ENCODE measurements at places on chromosomes 13 and 19.

GRCh38 chr19:3227054-3227626, 2.7 kb downstream of the CELF5 start:
- DNase-seq = no peak

DNA sequence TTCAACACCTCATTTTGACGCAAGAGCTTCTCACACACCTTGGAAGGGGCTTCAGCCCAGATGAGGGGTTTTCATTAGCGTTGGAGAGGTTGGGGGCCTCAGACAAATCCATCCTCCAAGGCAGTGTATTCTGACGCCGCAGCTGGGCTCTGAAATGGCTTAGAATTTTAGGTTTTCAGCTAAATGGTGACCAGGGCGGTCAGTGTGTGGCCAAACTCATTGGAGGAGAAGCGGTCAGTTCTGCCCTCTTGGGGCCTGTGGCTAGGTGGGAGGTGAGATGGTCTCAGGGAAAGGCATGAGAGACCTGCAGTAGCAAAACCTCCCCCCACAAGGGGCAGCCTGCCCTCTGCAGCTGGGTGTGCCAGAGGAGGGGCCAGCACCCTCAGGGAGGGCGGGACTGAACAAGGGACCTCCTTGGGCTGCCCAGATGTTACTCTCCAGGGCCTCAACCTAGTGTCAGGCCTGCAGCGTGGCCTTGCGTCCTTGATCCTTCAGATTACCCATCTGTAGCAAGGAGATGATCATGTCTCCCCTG, 155.8 kb downstream of the URI1 start:
- no peak for DNase-seq

DNA sequence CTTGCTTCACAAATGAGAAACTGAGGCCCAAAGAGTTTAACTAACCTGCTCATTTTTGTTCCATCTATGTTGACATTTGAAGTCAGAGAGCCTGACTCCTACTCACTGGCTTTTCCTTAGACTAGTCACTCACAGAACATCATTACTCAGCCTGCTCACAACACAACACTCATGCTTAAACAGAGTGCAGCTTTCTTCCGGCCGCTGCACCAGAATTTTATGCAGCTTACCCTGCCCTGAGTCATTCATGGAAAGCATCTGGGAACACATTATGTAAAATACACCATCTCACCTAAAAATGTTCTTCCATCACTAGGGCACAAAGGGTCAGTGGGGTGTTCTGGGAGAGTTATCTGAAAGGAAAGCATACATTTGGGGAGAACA, 303.4 kb downstream of the SPRY2 start:
- no peak for DNase-seq

DNA sequence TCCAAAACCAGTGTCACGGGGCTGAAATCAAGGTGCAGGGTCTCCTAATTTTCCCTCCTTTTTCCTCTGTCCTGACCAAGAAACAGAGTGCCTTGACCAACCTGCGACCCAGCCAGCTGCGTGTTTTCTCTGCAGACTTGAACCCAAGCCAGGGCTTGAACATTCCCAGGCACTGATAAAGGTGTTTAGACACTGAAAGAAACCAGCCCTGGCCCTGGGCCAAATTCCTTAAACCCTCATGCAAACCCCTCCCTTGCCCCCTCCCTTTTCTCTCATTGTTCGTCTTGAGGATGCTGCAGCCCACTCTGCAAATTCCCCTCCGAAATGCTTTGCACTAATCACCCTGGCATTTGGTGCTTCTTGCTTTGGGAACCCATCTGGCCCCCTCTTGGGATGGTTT, 9.5 kb upstream of the FFAR2 start:
- DNase-seq = no peak

DNA sequence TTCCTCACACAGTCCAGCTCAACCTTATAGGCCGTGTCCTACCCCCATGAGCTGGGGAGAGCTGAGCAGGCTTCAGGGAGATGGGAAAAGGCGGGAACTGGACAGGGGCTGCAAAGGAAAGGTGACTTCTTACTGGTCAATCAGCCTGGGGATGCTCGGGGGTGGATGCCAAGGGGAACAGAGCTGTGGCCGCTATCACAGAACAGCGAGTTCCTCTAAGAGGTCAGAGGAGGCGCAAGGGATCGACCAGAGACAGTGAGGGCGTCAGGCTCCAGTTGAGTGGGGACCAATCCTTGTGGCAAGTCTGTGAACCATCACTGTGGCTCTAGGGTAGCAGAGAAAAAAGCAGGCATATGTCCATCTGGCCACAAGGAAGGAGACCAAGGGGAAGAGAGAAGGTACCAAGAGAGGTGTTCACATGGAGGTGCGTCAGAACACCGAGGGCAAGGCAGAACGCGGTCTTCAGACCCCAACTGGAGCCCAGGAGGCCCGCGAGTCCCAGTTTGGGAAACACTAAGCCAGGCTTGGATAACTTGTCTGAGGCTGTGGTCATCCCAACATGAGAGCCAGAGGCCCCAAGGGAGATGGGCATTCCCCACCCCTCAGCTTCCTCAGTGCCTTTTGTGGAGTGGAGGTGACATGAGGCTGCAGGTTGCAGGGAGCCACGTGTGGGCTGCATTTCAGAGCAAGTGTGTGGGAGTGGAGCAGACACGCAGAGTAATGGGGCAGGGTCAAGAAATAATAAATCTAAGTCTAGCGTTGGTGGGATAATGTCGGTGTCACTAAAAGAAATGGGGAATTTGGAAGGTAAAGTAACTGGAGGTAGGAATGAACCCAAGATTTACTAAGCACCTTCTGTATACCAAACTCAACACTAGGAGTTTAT, 3.9 kb downstream of the F10 start:
- no peak for DNase-seq
